Stimulated activated CD8-positive, alpha-beta memory T cell treated with anti-CD3 and anti-CD28 coated beads, Interleukin-7, amount 100 ng/mL, for 4 hours (primary cell): ENCODE measurements at places on chromosomes 7 and 10.

DNA sequence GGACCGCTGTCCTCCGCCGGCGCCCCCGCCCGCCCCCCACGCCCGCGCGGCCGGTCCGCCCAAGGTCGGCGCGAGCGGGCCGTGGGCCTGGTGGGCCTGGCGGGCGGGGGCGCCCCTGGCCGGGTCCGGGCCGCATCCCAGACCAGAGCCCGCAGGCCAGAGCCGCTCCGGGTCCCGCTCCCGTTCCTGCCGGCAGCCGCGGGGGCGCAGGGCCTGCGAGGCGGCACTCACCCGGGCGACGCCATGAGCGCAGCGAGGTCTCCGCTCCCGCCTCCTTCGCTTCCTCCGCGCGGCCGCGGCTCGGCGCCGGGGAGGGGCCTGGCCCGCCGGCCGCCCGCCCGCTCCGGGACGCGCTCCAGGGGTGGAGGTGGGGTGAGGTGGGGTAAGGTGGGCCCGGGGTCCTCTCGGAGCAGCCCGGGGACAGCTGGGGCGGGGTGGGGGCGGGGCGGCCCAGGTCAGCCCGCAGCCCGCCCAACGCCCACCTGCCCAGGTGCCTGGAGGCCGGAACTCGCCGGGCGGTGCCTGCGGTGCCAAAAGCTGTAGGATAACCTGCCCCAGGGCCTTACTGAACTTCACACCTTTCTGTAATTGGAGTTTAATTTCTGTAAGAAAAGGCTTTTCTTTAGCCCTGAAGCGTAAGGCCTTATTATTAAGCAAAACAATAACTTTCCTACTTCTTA, at the start of gene URGCP:
URGCP (minus strand) TSS at position 266 of the 680 bp plus-strand sequence; CDS start at position 245, 21 bp downstream.
- peak; percentile 47 for DNase-seq

- DNase-seq: no peak
These were observed 720.1 kb downstream of the TYW1 start for GRCh38 chr7:67716729-67717128.

DNA sequence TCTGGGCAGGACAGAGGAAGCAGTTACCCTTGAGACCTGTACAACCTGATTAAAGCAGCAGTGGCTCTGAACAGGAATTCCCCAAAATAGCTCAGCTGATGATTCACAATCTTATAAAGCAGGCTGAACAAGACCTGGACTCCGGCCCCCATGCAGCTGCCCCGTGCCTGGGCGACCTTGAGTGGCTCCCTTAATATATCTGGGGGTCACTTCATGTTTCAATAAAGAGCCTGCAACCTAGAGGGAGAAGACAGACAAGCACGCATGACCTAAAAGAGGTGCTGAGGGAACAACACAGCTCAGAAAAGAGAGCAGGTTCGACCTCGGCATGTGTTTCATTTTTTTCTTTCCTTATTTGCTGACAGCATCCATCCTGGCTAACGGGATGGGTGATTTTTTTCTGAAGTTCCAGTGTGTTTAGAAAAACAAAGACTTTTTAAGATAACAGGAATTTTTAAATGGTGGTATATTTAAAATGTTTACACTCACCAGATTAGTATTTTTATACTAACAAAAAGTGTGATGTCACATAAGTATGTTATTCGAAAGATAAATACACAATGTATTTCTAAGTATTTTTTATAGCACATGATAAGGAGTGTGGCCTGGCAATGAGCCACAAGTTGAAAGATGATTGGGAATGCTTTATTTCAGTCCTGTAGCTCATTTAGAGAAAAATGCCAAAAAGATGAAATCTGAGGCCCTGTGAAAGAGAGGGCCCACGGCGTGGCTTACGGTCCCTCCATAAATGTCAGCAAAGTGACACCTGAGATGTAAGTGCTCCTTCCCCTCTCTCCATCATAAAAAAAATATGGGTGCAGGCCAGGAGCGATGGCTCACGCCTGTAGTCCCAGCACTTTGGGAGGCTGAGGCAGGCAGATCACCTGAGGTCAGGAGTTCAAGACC, 161.3 kb downstream of the SLIT1 start:
- DNase-seq: no peak

GRCh38 chr10:119306514-119306951, 99.2 kb downstream of the GRK5 start:
- peak; percentile 56 for DNase-seq

DNA sequence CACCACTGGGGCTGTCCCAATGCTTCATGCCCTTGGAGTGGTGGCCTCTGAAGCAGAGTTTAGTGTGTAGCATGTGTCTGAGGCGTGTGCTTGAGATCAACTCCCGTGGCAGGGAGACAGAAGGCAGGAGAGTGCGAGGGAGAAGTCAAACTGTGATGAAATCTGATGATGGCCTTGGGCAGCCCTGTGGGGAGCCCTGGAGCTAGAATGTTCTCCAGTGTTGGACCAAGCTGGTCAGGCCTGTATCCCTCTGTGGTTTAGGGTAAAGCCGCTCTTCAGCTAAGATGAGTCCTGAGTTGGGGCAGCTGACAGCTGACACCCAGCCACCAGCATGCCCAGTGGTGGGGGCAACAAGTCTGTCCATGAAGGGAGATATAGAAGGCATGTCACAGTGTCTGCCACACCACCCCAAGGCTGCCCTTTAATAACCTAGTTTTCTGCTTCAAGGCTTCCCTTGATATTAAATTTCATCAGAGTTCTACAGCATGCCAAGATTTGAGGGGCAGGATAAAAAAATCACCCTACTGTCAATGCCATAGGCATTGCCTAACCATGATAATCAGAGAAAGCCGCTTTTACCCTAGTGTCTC, 170.5 kb upstream of the SVIL start:
- no peak for DNase-seq

DNA sequence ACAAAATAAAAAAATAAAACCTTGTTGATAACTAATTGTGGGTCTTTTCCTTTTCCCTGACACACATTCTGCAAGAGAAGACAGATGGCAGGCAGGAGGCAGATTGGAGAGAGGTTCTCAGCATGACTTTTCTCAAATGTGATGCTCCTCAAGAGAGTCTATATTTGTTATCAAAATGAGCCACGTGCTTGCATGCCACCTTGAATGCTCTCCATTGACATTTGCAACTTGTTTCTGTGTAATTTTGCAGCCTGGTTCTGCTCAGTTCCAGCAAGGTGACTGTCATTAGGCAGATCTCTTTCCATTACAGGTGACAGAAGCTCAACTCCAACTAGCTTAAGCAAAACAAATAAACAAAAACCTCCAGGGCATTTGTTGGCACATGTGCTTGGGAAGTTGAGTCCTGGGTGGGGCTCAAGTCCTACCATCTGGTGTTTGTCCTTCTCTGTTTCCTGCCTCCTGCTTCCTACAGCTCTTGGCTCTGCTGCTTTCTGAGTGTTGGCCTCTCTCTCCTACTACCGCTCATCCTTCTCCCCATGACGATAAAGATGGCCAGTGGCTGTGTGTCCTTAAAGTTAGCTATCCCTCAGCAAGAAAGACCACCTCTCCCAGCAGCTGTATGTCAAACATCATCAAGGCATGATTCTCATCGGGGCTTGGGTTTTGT, 56.7 kb downstream of the GRK5 start:
- no peak for DNase-seq

- no peak for DNase-seq
These were observed 168.9 kb downstream of the KCND2 start for GRCh38 chr7:120441850-120442249.

DNA sequence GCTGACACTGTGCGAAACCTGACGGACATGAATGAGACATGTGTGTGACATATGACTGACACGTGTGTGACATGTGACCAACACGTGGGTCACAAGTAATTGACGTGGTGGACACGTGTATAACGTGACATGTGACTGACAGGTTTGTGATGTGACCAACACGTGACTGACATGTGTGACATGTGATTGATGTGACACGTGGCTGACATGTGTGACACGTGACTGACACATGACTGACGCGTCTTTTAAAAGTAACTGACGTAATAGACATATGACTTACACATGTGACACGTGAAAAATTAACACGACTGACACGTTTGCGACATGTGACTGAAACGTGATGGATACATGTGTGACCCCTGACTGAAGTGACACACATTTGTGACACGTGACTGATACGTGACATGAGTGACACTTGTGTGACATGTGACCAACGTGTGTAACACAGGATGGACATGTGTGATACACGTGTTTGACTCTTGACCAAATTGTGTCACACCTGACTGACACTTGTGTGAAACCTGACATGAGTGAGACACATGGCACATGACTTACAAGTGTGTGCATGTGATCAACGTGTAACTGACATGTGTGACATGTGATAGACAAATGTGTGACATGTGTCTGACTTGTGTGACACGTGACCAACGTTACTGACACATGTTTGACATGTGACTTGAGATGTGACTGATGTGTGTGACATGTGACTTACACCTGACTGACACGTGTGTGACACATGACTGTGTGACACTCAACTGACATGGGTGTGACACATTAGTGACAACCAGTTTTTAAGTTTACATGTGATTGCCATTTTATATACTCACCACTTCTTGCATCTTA, 56.9 kb downstream of the ZNF92 start:
- DNase-seq: no peak

GRCh38 chr7:85324145-85324799, 137.4 kb upstream of the SEMA3D start:
- no peak for DNase-seq

GRCh38 chr10:4839353-4839752, 13.3 kb downstream of the AKR1E2 start:
- no peak for DNase-seq

DNA sequence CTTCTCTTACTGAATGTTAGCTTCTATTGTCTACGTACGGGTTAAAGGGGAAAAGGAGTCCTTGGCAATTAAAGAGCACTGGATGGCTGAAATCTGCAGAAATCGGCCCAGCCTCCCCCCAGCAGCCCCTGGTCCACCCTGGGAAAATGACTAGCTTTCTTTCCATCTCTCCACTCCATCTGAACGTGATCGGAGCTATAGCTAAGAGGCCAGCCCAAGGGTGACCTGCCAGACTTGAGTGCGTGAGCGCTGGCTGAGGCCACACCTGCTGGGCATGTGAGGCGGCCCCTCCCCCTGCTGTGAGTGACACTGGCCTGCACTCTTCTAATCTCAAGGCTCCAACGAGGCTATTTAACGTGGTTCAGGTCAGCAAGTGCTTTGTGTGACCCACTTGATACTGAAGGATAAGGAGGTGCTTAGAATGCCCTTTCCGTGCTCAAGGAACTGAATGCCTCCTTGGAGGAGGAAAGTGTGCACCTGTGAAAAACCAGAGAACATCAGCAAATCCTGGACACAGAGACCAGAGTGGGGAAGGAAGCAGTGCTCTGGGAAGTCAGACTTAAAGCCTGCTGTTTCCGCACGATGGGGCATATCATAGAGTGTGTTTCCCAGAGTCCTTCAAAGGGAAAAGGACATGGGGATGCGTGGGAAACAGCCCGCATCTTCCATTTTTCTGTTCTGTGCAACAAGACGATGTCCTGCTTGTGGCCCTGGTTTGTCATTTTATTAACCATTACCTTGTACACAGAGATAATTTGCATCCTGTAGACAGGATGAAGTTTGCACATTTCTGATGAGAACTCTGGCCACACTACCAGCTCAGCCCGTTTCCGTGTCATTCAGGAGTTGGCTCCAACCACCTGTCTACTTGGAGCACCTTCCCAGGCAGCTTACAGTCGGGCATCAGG, 12.5 kb upstream of the MNX1 start:
- no peak for DNase-seq

- no peak for DNase-seq
These were observed 670.1 kb upstream of the LRRN3 start for GRCh38 chr7:110420788-110421187.

GRCh38 chr7:134313543-134313942, 3.2 kb downstream of the SLC35B4 start:
- no peak for DNase-seq

DNA sequence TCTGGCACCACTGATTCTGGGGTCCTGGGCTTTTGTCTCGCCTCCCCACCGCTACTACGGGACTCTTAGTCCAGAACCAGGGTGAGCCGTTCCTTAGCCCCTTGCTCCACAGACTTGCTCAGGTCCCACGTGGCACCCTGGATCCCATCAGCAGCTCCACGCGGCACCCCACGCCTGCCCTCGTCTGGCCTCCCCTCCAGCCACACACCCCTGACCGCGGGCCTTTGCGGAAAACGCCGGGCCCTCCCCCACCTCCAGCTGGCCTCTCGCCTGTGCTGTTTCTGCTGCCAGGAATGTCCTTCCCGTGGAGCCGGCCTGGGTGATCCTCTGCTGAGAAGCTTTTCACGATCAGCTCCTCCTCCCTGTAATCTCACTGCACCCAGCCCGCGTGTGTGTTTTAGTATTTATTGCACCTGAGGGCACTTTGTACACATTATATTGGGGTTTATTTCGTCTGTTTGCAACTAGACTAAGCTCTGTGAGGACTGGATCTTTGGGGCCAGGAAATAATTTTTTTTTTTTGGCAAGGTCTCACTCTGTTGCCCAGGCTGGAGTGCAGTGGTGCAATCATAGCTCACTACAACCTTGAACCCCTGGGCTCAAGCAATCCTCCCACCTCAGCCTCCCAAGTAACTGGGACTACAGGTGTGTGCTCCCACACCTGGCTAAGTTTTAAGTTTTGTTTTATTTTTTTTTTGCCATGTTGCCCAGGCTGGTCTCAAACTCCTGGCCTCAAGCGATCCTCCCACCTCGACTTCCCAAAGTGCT, 10.5 kb upstream of the TTYH3 start:
- DNase-seq: no peak

DNA sequence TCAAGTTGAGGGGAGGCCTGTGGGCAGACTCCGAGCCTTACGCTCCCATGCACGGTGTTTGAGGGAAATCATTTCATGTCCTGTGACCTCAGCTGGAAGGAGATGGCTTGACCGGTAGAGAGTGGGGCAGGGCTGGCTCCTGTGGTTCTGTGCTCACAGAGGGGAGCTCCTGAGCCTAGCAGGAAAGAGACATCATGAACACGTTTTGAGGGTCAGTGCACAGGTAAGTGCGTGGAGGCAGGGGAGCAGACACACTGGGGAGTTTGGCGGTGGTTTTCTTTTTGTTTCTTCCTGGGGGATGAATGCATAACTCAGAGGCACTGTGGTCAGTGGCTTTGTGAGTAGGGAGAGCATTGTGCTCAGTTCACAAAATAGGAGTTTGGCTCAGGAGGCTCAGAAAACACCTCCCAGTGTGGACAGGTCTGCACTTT, 22.5 kb downstream of the ADCY1 start:
- no peak for DNase-seq

DNA sequence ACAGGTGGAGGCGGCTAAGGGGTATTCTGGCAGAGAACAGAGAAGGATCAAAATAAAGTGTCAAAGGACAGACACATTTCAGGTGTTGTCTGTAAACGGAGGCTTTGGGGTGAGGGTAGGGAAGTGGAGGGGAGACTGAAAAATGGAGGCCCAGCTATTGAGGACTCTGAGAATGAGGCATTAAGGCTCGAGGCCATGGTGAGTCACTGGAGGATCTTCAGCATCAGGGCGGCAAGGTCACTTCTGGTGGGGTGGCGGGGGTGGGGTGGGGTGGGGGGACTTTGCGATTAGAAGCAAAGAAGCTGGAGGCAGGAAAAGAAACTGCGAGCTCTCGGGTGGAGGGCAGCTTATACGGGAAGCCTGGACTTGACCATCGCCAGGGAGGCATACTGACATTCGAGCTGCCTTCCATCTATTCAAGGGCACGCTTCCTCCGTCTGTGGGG, 58.4 kb upstream of the PCGF5 start:
- peak; percentile 17 for DNase-seq

GRCh38 chr7:64849250-64849923, 53.7 kb upstream of the ZNF273 start:
- DNase-seq: no peak
